Karpas-422 (cell line): ENCODE measurements at places on chromosomes 1 and 21.

DNA sequence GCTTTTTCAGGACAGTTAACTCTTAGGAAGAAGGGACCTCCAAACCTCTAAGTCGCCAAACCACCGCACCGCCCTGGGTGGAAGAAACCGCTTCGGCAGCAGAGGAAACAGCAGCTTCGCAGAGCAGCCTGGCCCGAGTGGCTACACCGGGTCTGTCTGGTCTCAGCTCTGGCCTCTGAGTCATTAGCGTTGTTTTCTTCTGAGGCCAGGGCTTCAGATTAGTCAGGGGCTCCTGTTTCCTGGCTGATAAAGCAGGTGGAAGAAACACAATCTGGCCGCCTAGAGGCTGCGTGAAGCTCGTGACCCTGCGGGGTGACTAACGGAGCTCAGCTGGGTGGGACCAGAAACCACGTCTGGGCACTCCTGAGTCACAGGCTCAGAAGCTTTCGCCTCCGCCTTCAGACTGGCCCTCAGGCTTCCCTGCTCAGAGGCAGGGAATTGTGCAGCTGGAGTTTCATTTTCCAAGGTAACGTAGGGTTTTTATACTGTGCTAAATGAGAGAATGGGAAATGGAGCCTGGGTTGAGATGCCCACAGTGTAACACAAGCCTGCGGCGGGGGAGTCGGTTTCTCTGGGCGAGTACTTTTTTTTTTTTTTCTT lies 44.9 kb downstream of the CHAF1B start:
- no peak for DNase-seq

- no peak for DNase-seq
Measured at GRCh38 chr21:17454315-17455027, 58.4 kb upstream of the CXADR start.

- DNase-seq = no peak
Measured at GRCh38 chr1:26218906-26219494, 15.0 kb upstream of the CEP85 start.

- DNase-seq = no peak
Measured at GRCh38 chr1:115355069-115355468, 17.0 kb upstream of the NGF start.

DNA sequence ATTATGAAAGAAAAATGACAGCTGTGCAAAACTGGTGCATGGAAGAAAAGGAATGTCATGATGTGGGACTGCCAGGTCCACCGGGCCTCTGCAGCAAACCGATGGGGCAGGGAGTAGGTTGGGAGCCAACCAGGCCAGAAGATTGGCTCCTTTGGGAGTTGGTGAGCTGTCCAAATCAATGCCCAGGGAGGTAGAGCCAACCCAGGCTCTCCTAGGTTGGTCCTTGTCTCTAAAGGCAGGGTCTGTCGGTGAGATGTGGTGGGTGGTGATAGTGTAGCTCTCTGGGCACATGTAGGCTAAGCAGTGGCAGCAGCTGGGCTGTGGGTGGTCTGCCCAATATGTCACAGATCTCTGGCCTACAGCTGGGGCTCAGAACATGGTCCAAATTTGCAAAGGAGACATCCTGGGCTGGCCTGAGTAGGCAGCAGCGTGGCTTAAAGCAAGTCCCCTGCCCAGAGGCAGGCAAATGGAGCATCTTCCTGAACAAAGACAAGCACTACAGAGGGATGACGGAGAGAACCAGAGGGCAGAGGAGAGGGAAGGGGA lies 61.2 kb upstream of the PRDX6 start:
- DNase-seq = no peak

DNA sequence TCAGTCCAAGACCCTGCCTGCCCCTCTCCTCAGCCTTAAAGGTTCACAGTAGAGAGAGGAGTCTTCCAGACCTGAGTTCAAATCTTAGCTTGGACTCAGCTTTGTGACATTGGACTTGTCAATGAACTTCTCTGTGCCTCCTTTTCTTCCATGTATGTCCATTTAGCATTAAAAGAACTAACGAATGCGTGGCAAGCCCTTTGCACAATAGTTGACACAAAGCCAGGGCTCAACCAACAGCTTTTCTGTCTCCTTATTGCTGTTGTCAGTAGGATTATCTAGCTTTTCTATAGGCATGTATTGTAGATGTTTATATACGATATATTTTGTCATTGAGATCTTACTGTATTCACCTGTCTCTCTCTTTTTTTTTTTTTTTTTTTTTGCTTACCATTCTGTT lies 450.8 kb downstream of the PTPRU start:
- DNase-seq = no peak

DNA sequence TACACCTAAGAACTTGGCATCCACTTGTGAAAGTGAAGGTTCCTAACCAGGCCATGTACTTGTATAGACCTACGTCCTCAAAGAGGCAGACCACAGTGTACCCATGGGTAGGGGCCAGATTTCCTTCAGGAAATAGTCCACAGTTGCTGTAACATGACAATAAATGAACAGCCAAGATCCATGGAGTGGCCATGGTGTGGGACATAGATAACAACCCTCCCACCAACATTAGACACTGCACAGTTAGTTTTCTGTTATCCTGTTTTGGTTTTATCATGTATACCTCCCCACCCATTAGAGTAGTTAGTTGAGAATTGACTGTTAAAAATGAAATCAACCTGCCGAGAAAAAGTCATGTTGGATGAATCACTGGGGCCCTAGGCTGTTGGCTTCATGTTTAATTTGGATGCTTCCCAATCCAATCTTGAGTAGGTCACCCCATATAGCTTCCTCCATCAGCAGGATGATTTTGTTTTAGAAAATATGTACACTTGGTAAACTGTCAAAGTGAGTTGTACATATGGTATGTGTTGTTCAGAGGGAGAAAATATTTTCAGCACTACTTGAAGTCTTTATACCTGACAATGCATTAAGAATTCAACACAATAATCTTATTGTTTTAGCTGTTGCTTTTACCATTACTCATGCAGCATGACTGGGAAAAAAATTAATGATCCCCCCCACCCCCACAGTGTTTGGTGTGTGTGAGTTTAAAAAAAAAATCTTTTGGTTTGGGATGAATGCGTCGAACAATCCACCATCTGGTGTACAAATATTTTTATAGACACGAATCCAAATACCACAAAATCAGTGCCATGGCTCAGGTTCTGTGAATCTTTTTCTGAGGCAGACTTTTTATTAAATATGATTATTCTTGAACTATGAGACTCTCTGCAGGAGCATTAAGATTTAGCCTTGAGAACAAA lies 88.3 kb upstream of the ARHGAP29 start:
- no peak for DNase-seq

DNA sequence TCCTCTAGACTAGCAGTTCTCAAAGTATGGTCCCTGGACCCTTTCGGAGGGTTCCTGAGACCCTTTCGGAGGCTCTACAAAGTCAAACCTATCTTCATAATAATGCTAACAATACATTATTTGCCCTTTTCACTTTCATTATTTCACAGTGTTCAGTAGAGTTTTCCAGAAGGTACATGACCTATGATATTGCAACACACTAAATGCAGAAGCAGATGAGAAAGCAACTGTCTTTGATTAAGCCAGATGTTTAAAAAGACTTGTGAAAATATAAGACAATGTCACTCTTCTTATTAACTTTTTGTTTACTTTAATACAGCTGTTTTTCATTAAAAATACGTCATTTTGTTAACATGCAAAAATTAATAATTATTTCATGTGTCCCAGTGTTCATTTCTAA lies 5.8 kb downstream of the KCNJ10 start:
- no peak for DNase-seq

GRCh38 chr1:6241887-6242740 lies 1.9 kb upstream of the HES3 start:
- DNase-seq = no peak

- no peak for DNase-seq
Measured at GRCh38 chr1:169129109-169129784, 22.8 kb downstream of the ATP1B1 start.

GRCh38 chr1:39833121-39833520 lies 44.5 kb upstream of the BMP8B start:
- DNase-seq = no peak

GRCh38 chr1:44405031-44405797 lies at the start of gene RNF220:
TSS of gene RNF220 (plus strand) at chr1:44405255.
- DNase-seq = peak; percentile 76

DNA sequence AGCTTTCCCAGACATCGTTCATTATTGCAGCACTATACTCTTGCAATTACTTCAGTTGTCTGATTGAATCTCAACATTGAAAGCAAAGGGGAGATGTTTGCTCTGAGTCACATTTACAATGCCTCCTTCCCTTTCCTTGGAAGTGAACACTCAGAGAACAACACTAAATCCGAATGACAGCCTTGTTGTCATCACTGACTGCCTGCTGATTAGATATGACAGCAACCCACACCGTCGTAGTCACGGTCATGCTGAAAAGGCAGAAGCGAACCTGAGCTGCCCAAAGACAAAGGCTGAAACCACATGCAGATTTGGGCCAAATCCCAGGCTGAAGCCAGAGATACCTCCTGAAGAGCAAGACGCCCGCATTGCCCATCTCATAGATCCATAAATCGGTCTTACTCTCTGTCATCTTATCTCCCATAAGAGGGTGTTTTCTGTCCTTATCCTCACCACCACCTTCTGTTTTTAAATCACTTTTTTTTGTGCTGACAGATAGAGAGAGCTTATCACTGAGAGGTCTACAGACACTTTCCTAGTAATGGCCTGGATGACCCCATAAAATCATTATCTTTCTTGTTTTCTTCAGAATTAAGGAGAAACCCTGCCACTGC lies 47.5 kb downstream of the TMCO4 start:
- no peak for DNase-seq

DNA sequence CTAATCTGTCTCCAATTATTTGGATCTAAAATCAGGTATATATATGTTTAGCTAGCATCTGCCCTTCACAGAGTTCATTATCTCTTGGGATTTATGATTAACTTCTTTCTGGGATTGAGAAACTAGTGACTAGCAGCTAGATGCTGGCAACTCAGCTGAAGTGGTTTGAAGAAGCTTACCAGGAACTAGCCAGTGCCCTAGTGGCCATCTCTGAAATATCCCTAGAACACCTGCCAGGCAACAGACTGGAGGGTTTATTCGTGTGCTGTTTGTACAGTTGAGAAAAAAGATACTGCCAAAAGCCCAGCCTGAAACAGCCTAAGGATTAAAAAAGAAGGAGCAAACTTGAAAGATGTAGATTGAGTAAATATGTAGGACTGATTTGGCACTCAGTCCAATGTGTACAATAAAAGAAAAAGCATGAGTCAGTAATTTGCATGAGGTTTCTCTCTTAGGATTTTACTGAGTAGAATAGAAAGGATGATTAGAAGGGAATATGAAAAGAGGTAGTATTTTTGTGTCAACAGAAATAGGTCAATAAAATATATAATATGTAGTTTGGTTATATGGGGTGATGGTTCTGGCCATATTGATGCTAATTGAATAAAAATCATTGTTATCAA lies 1144.6 kb upstream of the ADGRL2 start:
- no peak for DNase-seq

DNA sequence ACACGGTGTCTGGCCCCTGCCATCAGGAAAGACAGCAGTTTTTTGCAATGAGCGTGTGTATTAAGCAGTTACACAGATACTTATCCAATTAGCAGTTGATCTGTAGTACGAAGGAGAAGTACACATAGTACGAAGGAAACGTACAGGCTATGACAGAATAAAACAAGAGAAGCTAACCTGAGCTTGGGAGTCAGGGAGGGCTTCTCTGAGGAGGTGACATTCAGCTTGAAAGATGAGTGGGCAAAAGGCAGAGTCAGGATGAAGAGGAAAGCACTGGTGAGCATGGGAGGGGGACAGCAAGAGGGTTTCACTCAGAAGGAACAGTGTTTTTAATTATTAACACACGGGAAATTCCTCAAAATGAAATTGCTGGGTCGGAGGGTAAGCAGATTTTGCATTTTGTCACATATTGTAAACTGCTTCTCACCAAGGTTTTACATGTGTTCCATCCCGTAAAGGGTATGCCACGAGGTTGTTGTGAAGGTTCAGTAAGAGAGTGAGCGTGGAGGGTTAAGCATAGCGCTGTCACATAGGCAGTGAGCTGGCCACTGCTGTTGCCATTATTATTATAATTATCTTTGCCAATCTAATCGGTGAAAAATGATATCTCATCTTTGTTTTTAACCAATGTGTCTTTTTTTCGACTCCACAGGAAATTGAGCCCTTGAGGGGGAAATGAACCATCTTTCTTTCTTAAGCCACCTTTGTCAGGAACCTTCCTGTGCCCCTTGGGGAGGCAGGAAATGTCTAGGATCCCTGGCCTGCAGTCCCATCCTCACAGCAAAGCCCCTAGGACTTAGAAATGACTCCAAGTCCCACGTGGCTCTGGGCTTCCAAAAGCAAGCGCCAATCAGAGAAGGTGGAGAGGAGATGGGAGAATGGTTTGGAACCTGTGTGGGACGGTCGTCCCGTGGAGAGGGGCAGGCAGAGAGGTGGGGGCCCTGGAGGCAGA lies 47.3 kb upstream of the POU3F1 start:
- no peak for DNase-seq

DNA sequence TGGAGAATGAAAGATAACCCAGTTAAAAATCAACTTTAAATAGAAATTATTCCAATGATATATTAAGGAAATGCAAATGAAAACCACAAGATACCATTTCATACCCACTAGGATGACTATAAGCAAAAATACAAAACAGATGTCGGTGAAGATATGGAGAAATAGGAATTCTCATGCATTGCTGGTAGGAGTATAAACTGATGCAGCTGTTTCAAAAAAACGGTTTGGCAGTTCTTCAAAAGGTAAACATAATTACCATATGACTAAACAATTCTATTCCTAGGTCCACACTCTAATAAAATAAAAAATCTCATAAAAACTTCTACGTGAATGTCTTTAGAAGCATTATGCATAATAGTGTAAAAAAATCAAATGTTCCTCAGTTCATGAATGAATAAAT lies 763.3 kb upstream of the BRINP3 start:
- no peak for DNase-seq

DNA sequence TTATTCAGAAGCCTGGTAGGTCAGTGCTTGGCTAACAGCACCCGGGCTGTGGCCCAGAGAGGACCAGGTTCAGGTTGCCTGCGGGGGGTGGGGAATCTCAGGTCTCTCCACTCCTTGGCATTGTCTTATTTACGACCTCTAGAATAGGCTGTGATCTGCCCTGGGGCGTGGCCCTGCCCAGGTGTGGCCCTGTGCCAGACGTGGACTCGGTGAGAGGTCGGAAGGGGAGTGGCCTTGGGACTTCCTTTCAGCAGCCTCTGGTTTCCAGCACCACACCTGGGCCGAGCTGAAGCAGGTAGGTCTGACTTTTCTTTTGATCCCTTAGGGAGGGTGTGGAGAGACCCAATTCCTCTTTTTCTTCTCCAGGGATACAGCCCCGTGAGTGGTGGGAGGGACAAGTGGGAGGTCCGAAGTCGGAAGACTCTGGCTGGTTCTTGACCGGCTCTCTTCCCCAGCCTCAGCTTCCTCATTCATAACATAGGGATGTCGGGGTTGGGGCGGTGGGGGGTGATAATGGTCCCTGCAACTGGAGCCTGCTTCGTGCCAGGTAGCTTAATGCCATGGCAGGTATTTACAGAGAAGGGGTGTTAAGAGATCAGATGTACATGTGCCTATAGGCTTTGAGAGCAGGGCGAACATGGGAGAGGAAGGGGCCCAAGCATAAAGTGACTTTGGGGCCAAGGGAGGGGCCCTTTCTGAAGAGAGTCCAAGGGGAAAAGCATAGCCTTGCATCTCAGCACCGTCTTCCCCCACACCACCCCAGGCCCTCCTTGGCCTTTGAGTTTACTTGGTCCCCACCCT lies 16.5 kb downstream of the ACOT11 start:
- peak; percentile 34 for DNase-seq

- DNase-seq = peak; percentile 46
Measured at GRCh38 chr1:203180611-203181330, 5.1 kb upstream of the MYBPH start.

- no peak for DNase-seq
Measured at GRCh38 chr1:88140325-88140724, 543.7 kb upstream of the PKN2 start.
